ENCODE measurements at places on chromosomes 11 and 22. TPM values are rescaled to one million over a fixed set of nuclear protein-coding genes. Genes with fewer than 3 reads are reported as not detected.

Gene DBX1
- not detected for total RNA-seq

DNA sequence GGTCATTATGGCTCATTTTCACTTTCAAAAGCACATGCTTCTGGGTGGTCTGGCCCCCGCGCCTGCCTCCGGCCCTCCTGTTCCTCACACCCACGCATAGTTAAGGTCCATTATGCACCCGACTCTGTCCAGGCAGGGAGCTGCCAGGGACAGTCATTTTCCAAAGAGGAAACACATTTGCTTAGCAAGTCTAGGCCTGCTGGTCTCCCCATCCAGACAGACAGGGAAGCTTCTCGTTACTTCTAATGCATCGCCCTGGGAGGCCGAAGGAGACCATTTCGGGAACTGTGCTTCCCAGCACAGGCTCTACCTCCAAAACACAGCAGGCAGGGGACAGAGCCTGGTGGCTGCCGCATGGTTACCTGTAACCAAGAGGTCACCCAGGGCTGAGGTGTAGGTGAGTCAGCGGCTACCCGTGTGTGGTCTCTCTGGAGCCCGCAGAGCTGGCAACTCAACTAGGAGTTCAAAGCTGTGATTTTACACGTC lies 87.1 kb upstream of the SHANK2 start:
- no peak for DNase-seq

DNA sequence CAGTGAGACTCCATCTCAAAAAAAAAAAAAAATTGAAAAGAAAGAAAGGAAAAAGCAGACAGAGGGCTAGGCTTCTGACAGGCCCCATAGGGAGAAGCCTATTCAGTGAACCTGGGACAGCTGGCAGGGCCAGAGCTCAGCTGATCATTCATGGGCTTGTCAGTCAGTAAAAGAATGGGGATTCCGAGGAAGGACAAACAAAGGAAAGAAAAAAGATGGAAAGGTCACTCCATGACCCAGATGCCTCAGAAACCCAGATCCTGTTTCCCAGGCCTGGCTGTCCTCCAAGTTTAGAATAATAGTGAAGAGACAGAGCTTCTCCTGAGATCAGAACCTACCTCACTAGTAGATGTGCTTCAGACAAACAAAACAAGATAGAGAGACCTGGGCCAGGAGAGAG lies 34.3 kb upstream of the ASPHD2 start:
- DNase-seq, result no peak

GRCh38 chr22:20833225-20833665 lies 25.4 kb downstream of the PI4KA start:
- DNase-seq, result no peak

Gene APOBEC3G
- total RNA-seq, result 61.4 TPM

DNA sequence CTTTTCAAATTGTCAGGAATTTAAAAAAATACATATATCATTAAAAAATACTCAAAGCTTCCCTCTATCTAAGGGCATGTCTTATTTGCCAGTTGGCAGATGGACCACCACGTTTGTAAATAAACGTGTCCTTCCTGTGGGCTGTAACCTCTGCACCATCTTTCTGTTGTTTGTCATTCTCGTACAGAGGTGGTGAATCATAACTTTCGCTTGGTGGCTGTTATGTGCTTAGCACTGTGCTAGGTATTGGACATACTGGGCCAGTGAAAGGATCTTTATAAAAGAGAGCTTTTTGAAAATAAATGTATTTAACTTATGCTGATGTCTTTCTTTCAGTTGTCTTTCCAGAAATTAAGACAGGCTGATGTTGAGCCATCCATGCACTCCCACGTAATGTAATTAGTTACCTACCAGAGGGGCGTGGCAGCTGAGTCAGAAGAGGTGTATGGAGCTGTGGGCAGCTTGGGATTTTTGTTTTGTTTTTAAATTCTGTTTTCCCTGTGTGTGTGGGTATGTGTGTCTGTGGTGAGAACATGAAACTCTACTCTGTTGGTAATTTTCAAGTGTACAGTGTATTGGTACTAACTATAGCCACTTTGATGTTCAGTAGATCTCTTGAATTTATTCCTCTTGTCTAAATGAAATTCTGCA lies 62.7 kb downstream of the TECTA start:
- no peak for DNase-seq

Gene FOLH1
- not detected for total RNA-seq

Gene AMBRA1
- 31.5 TPM for total RNA-seq

DNA sequence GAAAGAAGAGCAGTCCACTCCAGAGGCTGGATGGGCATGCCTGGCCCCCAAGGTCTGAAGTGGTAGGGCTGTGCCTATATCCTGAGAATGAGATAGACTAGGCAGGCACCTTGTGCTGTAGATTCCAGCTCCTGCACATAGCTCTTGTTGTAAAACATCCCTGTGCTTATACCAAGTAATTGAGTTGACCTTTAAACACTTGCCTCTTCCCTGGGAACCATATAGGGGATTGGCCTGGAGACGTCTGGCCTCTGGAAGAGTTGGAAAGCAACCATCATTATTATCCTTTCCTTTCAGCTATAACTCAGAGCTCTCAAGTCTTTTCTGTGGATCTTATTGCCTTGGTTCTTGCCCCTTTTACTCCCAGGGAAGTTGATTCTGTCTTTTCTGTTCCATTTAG lies 15.1 kb downstream of the LIMK2 start:
- no peak for DNase-seq

Data from activated T-helper 2 cell treated with anti-CD3 and anti-CD28 coated beads, Interferon-gamma antibody, Interleukin-2, Interleukin-4, amounts not matched to agents 10 μg/mL and 5 μg/mL and 100 μg/mL, durations not matched to agents 14 hours and 24 hours and 36 hours (primary cell).